ENCODE measurements at places on chromosomes 1 and 21.

GRCh38 chr1:66253330-66253921 lies 280.5 kb upstream of the SGIP1 start:
- DNase-seq = no peak

- no peak for DNase-seq
These were observed 30.0 kb upstream of the S100A7 start for GRCh38 chr1:153490272-153491051.

- no peak for DNase-seq
These were observed 223.9 kb downstream of the DUSP10 start for GRCh38 chr1:221517961-221518360.

- no peak for DNase-seq
These were observed 129.8 kb upstream of the SAMSN1 start for GRCh38 chr21:14675774-14676530.

DNA sequence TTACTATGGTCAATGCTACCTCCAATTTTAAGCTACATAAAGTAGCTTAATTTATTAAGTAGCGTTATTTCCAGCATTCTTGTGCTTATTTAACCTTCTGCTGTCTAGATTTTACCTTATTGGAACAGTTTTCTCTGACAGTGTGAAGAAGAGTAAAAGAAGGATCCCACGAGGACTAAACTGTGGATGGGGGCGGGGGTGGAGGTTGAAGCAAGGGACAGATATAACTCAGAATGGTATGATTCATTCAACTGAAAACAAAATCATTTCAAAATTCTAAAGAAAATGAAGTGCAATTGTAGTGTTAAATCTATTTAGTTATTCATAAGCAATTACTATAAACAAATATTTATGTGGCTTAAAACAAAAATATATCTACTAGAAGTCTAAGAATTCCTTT lies 11.5 kb upstream of the VAV3 start:
- no peak for DNase-seq

- no peak for DNase-seq
These were observed 153.4 kb downstream of the PLA2G4A start for GRCh38 chr1:186982116-186982515.

DNA sequence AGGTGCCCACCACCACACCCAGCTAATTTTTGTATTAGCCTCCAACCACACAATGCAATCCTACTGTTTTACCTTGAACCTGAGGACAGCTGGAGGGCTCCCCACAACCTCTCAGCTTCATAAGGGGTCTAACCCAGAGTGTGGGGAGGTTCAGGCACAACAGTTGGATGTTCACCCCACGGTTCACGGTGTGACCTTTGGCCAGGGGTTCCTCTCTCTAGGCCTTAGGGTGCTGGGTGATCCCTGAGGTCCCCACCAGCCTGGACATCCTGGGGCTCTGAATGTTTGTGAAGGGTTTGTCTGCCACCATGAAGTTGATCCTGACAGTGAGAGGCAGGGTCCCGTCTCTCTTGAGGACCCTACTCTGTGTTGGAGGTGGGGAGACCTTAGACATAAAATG lies 3.9 kb downstream of the ACOT11 start:
- no peak for DNase-seq

DNA sequence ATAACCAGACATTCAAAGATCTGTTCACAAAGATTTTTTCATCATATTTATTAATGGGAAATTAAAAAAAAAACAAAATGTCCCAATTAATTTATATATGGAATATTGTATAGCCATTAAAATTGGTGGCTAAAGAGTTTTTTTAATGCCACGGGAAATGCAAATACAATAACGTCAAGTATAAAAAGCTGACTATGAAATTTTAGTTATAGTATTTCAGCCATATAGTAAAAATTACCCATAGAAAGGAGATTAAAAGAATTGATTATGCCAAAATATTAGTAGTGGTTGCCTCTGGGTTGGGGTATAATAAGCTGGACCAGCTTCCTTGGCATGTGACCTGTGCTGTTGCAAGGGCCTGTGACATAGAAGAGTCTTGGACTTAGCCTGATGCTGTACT lies 78.8 kb downstream of the KCTD3 start:
- DNase-seq = no peak

- no peak for DNase-seq
These were observed 9.2 kb downstream of the GPR157 start for GRCh38 chr1:9119745-9120144.

DNA sequence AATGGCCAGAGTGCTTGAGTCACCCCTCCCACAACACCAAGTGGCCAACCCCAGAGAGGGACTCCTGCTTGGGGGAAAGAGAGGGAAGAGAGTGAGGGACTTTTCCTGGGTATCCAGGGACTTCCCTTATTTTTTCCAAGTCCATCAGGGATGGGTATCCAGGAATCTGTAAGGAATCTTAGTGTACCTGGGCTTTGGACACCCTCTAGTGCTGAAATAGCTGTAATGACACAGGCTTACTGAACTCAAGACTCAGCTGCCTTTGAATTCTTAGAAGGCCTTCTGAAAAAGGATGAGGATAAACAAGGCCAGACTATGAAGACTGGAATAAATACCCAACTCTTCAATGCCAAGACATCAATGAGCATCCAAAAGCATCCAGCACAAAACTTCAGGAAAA lies 12.0 kb downstream of the TSHB start:
- no peak for DNase-seq

DNA sequence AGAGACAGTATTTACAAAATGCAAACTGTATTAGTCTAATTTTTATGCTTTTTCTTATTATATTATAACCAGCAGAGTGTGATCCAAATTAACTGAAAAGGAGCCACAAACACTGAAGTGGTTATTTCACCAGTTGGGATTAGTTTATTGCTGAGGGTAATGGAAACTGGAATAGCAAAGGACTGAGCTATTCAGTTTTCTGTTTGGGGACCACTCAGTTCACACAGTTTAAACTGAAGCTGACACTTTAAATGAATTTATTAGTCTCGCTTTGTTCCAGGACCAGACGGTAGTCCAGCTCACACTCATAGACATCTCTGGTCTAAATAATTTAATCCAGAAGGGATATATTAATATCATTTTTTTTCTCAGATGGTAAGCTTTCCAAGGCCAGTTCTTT lies 410.7 kb downstream of the LTN1 start:
- no peak for DNase-seq

DNA sequence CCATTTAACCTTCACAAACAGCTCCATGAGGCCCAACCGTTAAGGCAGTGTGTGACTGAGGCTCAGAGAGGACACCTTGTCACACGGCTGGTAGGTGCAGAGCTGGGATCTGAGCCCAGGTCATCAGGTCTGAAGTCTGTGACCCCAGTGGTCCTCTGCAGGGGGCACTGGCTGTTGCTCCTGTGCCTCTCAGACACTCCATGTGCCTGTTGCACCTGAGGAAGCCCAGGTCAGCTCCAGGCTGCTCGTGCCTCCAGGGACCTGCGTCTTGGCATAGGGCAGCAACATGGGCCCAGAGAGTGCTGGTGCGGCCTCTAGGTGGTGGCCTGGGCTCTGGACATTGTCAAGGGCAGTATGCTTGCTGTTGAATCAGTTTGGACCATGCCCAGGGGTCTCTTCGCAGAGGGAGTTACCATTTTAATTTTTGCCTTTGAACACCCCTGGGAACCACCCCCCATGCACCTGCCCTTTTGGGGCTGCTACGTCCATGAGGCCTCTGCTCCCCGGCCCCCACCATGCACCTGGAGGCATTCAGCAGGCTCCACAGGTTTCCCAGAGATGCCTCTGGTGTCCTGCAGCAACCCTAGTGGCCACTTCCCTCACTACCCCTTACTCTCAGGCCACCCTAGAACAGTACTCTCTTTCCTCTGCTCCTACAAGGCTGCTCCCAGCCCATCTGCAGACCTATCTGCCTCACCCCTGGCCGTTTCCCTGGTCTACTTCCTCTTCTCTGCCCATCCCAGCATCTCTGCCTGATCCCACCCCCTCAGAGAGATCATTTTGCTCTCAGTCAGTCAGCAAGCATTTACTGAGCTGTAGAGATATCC lies 25.2 kb upstream of the EPS8L3 start:
- DNase-seq = no peak

DNA sequence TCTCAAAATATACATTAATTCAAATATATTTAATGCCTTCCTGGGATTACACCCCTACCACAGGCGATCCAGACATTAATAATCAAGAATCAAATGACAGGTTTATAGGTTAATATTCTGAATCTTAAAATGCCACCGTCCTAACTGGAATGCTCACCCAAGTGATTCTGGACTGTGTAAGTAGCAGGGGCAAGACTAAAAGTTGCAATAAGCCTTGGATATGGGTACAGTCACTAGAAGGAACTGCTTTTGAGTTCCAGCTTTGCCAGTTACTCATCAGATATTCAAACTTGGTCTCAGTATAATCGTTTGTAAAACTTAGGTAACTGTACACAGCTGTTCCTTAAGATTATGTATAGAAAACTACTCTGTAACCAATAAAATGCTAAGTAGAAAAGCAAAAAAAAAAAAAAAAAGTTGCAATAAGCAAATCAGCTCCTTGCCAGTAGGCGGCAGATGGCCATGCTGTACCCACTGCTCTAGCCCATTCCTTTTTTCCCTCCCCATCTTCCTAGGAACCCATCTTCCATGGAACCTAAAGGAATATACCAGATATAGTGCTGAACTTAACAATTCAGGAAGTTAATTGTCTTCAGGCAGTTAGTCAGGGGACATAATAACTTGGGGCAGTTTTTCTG lies 10.5 kb downstream of the RO60 start:
- no peak for DNase-seq

GRCh38 chr1:228544021-228544850 lies 57.1 kb downstream of the RNF187 start:
- no peak for DNase-seq

DNA sequence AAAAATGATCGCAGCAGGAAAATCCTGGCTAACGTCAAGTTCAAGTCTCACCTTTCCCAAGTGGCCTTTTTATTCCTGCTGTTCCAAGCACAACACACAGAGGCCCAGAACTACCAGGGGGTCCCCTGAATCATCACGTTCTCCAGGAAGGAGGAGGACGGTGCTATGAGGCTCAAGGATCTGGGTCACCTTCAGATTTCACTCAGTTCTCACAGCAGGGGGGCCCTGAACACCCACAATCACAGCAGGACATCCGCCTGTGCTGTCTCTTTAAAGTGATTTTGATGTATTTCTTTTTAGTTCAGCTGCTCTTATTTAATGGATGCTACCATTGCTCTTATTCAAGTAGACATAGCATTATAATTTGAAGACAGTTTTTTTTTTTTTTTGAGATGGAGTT lies 173.4 kb downstream of the HUNK start:
- DNase-seq = no peak

- DNase-seq = no peak
These were observed 584.9 kb downstream of the PTBP2 start for GRCh38 chr1:97306504-97306903.

DNA sequence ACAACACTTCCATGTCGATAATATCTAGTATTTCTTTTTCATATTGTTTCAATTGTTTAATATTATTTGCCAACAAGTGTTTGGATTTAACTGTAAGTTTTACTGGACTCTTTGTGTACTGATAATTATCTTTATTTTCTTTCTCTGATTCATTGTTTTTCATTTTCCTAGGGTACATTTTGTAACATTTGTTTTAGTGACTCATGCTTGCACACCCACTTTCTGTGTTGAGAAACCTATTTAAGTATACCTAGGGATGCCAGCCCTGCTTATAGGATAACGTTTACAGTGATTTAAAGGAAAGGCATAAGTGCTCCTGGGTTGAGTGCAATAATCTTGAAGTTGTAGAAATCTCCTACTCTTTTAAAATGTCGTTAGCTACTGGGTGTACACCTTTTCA lies 1386.0 kb upstream of the ADGRL4 start:
- no peak for DNase-seq

GRCh38 chr1:88910401-88910800 lies 19.0 kb upstream of the GTF2B start:
- DNase-seq = no peak

DNA sequence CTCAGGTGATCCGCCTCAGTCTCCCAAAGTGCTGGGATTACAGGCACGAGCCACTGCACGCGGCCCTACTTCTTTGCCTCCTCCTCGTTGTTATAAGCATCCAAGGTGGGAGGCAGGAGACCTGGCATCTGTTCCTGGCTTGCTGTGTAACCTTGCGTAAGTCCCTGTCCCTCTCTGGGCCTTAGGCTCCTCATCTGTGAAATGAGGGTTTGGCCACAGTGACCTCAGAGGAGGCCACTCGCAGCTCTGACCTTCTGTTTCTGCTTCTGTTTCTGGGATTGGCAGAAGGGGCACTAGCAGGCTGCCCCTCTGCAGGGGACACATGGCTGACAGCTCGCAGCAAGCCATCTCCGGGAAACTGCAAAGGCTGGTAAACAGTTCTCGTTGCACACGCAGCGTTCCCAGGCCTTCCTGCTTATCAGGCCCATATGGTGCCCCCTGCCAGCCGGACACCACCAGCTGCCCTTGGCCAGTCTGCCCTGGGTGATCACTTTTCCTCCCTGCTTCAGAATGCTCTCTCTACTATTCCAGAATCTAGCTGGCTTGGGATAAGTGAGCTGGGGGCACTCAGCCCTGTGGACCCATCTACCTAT lies 2.6 kb upstream of the LDLRAP1 start:
- no peak for DNase-seq

- no peak for DNase-seq
These were observed 27.2 kb downstream of the MRPL37 start for GRCh38 chr1:54227091-54227602.

GRCh38 chr1:241992734-241993133 lies 6.2 kb downstream of the MAP1LC3C start:
- no peak for DNase-seq

DNA sequence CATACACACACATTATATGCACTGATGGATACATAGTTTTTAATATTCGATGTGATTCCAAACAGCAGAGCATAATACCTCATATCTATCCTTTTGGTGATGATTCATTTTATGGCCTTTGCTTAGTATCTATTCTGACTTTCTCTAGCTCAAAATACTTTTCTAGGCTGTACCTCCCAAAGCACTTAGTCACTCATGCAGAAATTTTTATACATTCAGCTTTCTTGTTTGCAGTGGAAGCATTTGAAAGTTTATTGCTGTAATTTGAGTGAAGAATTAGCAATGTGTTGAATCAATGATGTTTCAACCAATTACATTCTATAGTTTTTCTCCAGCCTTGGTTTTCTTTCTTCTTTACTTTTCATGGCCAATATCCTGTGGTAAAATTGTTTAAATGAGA lies 66.7 kb downstream of the LBR start:
- DNase-seq = no peak

DNA sequence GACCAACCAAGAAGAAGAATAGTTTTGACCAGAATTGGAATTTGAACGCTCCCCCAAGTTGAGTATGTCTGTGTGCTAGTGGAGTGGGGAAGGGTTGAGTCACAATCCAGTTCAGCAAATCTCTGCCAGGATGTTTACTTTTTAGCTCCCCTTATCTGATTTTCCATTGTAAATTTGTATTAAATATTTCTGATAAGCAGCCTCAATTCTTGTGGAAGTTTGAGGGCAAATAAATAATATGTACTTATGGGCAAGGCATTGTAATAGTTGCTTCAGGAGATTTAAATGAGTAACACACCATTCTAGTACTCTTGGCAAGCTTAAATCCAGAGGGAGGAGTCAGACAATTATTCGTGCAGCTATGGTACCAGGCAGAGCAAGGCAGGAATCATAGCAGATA lies 14.4 kb downstream of the CXADR start:
- DNase-seq = no peak

All from activated T-helper 9 cell treated with anti-CD3 and anti-CD28 coated beads, Interleukin-2, amount 50 U/mL, for 16 hours (primary cell).